ENCODE measurements at places on chromosomes 6 and 20.
A peak's percentile ranks its signal among the peaks of the same experiment; 100 is the strongest.

GRCh38 chr6:21019614-21020013, 485.4 kb downstream of the CDKAL1 start:
- no peak for DNase-seq

- no peak for DNase-seq
These were observed 107.1 kb upstream of the TSHZ2 start for GRCh38 chr20:52864916-52865605.

DNA sequence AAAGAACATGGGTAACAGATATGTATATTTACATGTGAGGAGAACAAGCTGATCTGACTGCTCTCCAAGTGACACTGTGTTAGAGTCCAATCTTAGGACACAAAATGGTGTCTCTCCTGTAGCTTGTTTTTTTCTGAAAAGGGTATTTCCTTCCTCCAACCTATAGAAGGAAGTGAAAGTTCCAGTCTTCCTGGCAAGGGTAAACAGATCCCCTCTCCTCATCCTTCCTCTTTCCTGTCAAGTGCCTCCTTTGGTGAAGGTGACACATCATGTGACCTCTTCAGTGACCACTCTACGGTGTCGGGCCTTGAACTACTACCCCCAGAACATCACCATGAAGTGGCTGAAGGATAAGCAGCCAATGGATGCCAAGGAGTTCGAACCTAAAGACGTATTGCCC, 5.2 kb downstream of the HFE start:
- DNase-seq, result no peak

DNA sequence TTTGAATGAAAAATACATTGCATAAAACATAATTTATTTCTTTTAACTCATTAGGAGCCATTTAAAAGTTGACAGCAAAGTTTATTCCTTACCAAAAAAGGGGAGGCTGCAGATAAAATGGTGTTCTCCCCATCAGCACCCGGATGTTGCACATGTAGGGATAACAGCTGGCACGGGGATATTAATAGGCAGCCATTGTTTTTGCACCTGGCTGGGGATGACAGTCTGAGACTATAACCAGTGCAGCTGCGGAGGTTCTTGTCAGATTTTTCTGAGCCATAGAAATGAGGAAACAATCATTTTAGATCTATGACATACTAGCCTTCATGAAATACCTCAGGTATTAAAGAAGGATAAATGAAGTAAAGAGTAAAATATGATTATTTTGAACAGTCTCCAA, 20.1 kb upstream of the HECA start:
- no peak for DNase-seq

GRCh38 chr20:60100780-60101179, 142.6 kb downstream of the CDH26 start:
- no peak for DNase-seq

DNA sequence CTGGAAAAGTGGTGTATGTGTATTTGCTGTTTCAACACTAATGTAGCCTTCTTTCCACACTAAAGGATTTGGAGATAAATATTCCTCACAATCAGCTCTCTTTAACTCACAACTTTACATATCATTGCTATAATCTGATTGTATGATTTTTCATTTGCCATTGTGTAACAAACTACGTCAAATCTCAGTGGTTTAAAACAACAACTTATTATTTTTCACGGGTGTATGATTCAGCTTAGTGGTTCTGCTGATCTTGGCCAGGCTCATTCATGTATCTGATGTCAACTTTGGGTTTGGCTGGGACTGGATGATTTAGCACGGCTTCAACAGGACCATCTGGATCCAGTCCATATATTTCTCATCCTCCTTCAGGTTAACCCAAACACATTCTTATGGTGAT, 55.4 kb upstream of the TMX4 start:
- no peak for DNase-seq

DNA sequence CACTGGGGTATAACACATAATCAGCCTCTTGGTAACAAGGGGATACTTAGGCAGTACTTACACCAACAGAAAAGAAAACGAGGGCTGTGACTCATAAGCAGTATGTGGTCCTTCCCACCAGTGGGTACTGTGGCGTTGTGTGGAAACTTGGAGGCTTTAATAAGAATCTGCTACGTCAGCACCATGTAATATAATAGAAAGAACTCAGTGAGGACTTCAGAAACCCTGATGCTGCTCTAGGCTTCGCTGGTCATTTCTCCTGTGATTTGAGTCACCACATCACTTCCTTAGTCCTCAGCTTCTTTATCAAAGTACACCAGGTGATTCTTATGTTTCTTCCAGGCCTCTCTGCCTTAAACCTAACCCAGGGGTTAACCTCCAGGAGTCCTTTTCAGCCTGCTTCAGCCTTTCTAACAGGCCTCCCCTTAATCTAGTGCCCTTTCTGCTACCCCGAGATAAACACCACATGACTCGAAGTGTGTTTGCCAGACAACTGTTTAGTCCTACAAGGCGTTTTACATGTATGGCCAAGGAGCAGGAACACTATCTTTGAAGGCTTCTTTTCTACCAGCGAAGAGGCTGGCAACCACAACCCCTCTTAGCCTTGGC, 68.5 kb downstream of the FYN start:
- DNase-seq, result peak; percentile 88

DNA sequence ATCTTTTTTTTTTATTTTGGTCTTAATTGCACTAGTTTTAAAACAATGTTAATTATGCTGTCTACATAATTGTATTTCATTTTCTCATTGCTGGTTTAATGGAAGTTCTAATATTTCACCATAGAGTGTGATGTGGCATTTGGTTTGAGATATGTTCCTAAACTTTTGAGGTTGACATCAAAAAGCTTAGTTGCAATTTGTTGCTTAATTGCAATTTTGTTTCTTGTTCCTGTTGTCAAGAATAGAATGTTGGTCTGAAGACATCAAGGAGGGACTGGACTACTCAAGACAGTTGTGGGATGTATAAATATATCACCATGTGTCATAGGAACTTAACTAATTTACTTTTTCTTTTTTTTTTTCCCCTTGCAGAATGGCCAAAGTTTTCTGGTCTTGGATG, 12.5 kb downstream of the HSF2 start:
- DNase-seq, result no peak

- no peak for DNase-seq
These were observed 113.7 kb upstream of the F13A1 start for GRCh38 chr6:6434151-6434550.

- no peak for DNase-seq
These were observed 191.5 kb downstream of the DLL1 start for GRCh38 chr6:170099387-170099786.

Data from activated effector memory CD4-positive, alpha-beta T cell treated with anti-CD3 and anti-CD28 coated beads, Interleukin-2, amount 50 U/mL, for 16 hours (primary cell).